ENCODE measurements at places on chromosomes 12 and 14.

- no peak for DNase-seq
Observed at GRCh38 chr12:2957816-2958431, 1.3 kb upstream of the TEAD4 start.

DNA sequence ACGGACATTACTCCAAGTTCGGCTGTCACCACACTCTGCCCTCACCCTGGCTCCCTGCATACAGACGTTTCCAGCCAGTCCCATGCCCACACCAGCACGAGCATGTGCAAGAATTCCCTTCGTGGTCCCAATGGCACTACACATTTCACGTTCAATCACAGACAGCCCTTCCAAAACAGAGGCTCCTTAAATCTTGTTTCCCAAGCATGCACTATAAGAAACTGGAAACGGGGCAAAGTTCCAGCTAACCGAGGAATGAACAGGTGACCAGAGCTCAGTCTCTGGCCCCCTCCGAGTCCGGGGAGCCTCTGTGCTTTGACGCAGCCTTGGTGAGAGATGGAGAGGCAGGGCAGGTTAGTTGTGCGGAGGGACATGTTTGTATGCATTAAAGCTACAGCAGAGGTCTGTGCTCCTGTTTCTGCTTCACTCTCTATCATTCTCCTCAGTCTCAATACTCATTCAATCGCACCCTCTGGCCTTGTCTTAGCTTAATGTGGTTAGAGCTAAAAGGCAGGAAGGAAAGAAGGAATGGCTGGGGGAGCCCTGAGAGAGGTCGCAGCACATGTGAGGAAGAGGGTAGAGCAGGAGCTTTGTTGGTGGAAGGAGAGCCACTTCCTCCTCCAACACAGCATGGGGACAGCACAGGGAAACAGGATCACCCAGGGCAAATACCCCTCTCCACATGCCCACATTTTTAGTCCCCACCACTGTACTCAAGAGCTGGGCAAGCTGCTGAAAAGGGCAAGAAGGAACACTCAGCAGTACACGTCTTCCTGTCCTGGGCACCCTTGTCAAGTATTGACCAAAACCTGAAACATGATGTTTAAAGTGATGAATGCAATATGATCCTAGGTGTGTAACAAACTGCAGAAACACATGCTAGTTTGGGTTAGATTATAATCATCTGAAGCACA, 12.2 kb upstream of the SELPLG start:
- no peak for DNase-seq

DNA sequence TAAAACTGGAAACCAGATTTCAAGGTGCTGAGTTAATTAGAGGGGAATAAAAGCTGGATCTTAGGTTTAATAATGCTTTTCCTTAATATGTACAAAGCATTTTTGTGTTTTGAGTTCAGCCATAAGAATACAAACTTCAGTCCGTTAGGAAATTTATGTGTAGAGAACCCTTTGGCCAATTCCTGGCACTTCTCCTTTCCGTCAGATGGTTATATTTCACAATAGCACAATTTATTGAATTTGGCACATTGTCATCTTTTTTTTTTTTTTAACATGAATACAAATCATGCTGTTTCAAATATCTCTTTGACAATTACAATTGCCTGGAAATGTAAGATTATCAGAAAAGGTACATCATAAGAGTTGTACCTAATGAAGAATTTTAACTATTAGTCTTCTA, 56.2 kb upstream of the DDHD1 start:
- no peak for DNase-seq

DNA sequence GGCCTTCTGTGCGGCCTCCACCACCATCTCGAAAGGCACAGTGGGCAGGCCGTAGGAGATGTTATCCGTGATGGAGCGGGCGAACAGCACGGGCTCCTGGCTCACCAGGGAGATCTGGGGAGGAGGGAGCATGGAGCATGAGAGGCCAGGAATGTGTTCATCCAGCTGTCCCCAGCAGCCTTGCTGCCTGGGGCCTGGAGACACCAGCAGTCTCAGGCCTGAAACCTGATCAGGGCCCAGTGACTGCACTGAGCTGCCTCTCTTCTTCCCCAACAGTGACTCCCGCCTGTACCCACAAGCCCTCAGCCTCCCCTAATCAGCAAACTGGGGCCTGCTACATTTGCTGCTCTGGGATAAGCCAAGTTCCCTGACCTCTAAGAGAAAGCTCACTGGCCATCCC, 30.9 kb downstream of the ABCB9 start:
- DNase-seq, result no peak

GRCh38 chr12:109112720-109113465, 3.5 kb upstream of the ACACB start:
- no peak for DNase-seq

DNA sequence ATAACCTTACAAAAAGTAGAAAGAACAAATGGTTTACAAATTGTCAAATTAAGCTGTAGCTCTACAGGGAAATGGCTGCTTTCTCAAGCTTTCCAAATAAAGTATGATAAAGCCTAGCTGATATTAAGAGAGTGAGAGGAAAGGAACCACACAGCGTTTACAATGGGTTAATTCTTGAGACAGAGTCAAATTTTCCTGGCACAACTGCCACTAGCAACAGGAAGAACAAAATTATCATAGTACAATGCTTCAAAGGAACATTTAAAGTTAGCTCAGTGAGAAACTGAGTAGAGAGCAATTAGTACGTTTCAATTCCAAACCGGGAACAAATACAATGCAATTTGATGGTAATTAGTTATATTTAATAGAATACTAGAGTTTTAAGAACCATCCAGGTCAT, 116.0 kb downstream of the PPP1R12A start:
- no peak for DNase-seq

- no peak for DNase-seq
Observed at GRCh38 chr14:95256002-95256775, 63.5 kb downstream of the CLMN start.

GRCh38 chr12:96136725-96137378, 57.3 kb upstream of the ELK3 start:
- no peak for DNase-seq
